ENCODE measurements at places on chromosomes 1 and 21.

- DNase-seq: no peak
Observed at GRCh38 chr1:2326524-2326923, 64.8 kb downstream of the MORN1 start.

- DNase-seq: no peak
Observed at GRCh38 chr1:41578712-41579335, 94.3 kb upstream of the EDN2 start.

GRCh38 chr1:169680377-169681019, 30.9 kb downstream of the SELL start:
- no peak for DNase-seq

DNA sequence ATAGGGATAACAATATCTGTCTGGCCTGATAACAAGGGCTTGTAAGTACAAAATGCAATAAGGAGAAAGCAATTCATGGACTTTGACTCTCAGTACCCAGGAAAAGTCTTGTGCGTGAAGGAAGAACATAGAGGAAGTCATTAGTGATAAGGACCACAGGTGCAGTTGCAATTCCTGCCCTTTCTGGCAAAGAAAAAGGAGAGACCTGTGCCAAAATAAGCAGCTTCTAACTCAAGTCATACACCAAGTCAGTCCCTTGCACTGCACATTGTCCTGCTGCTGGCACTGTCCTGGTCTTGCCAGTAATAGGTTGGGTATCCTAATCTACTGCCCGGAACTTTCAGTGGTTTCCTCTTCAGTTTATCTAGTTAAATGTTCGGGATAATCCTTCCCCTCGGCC, 14.8 kb upstream of the SOD1 start:
- DNase-seq: no peak

- no peak for DNase-seq
Observed at GRCh38 chr1:241074507-241074906, 282.5 kb downstream of the RGS7 start.

- DNase-seq: no peak
Observed at GRCh38 chr1:204615881-204616280, 69.7 kb downstream of the LRRN2 start.

GRCh38 chr1:245298781-245299180, 144.0 kb downstream of the KIF26B start:
- DNase-seq: no peak

DNA sequence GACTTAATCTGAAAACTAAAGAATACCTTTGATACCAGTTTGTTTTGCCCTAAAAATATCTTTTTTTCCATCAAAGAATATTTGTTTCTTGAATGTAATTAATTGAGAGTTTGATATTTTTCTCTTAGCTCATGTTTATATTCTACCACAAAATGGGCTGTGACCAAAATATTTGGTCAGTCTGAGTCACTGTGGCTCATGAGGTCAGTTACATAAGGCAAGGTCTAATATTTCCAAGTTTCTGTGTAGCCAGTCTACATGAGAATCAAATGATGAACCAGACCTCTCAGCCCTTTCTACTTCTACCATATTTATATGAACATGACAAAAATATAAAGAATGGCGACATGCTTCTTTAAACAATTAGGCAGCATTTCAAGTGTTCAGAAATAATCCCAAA, 83.0 kb upstream of the IVNS1ABP start:
- DNase-seq: no peak

GRCh38 chr21:22898051-22898665, 1899.9 kb downstream of the NCAM2 start:
- no peak for DNase-seq

DNA sequence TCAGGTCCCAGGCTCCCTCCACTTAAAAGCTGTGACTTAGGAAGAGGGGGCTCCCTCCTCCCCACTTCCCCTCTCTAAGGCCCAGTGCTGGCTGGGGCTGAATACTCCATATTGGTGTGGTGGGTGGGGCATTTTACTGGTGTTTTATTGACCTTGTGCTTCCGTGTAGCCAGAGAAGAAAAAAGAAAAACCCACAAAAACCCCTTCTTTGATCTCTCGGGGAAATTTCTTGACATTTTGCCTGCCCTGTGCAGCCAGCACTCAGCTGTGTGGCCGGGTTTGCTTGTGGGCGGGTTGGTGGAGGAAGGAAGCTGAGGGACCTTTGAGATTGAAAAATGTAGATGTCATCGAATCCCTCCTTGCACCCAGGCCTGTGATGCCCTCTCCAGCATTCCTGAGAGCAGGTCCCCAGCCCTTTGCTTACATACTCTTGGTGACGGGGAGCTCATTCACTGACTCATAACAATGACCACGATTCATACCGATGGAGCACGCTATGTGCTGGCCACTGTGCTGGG, 24.8 kb downstream of the TNFRSF8 start:
- no peak for DNase-seq

GRCh38 chr1:11746795-11747487, 11.0 kb downstream of the AGTRAP start:
- no peak for DNase-seq
